ENCODE measurements at places on chromosomes 16 and 17.

GRCh38 chr17:42212382-42212781 lies 18.1 kb upstream of the GHDC start:
- DNase-seq: no peak

DNA sequence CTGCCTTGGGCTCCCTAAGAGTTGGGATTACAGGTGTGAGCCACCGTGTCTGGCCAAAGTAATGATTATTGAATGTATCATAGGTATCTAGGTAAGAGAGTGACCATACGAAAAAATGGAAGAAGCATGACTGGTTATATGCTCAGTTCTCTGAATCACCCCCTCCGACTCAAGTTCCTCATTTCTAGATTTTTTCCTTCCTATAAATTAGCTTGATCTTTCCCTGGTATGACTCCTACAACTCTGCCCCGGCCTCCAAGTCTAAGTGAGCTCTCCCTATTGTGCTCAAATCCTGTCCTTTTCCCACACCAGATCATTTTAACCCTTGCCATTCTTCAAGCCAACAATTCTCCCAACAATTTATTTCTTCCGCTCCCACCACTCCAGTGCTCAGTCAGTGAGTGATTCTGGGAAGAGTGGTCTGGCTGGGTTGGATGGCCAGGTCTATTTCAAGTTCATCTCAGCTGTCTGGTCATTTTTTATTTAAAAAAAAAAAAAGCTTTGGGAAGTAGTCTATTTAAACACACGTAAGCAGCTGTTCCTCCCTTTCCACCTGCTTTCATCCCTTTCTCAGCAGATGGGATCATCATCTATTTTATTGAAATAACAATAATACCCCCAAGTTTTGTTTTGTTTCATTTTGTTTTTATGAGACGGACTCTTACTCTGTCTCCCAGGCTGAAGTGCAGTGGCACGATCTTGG lies 120.2 kb upstream of the HS3ST2 start:
- no peak for DNase-seq

DNA sequence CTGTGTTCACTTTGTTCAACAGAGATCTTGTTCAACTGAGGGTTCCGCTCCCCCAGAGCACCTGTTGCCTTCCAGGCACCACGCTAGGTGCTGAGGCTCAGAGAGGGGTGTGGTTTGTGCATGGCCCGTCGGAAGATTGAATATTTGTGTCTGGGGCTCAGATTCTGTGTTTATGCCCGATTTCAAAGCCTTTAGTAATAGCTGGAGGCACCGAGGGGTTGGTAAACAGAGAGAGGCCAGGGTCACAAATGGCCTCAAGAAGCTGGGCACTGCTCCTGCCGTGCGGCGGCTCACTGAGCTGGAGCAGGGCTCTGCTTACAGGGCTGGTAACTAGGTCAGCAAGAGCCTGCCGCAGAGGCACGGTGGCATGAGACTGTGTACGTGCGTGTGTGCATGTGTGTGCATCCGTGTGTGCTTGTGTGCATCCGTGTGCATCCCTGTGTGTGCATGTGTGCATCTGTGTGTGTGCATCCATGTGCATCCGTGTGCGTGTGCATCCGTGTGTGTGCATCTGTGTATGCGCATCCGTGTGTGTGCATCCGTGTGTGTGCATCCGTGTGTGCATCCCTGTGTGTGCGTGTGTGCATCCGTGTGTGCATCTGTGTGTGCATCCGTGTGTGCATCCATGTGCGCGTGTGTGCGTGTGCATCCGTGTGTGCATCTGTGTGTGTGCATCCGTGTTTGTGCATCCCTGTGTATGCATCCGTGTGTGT lies 5.4 kb downstream of the ITGAE start:
- no peak for DNase-seq

DNA sequence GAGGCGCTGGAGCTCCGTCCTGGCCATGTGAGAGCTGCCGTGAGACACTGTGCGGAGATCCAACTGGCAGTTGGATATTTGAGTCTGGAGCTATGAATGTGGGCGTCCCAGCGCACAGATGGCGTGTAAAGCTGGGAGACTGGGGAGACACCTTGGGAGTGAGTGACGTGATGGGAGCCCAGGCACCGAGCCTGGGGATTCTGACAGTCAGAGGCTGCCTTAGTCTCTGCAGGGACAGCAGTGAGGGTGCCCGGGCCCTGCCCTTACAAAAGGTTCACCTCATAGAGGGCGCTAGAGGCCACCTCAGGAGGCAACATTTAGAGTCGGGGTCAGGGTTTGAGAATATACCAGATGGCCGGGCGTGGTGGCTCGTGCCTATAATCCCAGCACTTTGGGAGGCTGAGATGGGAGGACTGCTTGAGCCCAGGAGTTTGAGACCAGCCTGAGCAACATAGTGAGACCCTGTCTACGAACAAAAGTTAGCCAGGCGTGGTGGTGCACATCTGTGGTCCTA lies 194.1 kb upstream of the GSE1 start:
- DNase-seq: no peak

- no peak for DNase-seq
These were observed 42.8 kb downstream of the MEAK7 start for GRCh38 chr16:84461413-84462295.

- no peak for DNase-seq
These were observed 197.3 kb upstream of the GOT2 start for GRCh38 chr16:58931436-58931835.

GRCh38 chr16:80759419-80760162 lies 44.8 kb downstream of the CDYL2 start:
- DNase-seq: no peak

GRCh38 chr16:56190677-56191155 lies 573 bp upstream of the GNAO1 start:
- no peak for DNase-seq

DNA sequence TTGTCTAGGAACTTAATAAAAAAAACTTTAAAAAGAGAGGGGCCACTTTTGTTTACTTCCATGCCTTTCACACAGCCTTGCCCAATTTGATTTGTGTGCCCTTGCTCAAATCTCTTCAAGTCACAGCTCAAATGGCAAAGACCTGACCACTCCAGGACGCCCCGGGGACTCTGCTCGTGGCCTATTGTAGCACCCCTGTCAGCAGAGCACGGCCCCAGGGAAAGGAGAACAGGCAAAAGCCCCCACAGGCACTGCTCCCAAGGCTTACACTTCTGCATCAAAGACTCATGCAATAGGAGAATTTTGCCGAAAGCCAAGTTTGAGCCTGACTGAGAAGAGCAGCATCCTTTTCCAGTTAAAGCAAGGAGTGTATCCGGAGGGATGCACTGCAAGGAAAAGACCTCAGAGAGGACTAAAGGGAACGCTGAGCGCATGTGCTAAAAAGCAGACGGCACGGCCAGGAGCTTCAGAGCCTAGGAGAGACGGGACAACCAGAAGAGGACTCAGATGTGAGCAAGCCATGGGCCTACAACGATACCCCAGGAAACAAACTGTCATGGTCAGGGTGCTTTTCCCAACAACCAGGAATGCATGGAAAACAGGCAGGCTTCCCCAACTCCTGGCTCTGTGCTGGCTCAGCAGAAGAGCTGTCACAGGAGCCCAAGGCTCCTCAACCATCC lies 8.2 kb downstream of the CREBBP start:
- DNase-seq: no peak

- no peak for DNase-seq
These were observed 78.2 kb downstream of the NXN start for GRCh38 chr17:901191-901950.

DNA sequence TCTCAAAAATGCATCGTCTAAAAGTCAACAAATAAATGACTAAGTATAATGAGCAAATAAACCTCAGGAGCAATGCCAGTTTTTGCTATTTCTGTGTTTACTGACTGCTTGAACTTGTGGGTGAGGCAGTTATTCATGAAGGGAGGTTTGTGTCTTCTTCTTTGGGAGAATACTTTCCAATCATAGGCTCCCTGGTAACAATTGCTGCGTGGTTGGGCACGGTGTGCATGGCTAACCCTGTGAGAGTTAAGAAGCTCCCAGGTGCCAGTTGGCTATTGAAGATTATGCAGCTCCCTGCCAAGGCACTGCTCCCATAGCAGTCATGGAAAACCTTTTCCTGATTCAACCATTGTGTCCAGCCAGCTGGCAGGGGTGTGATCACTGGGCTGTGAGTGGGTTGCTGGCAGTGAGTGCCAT lies 775.9 kb upstream of the GOT2 start:
- DNase-seq: no peak

- DNase-seq: no peak
These were observed 78.4 kb upstream of the NKD1 start for GRCh38 chr16:50469744-50470321.

DNA sequence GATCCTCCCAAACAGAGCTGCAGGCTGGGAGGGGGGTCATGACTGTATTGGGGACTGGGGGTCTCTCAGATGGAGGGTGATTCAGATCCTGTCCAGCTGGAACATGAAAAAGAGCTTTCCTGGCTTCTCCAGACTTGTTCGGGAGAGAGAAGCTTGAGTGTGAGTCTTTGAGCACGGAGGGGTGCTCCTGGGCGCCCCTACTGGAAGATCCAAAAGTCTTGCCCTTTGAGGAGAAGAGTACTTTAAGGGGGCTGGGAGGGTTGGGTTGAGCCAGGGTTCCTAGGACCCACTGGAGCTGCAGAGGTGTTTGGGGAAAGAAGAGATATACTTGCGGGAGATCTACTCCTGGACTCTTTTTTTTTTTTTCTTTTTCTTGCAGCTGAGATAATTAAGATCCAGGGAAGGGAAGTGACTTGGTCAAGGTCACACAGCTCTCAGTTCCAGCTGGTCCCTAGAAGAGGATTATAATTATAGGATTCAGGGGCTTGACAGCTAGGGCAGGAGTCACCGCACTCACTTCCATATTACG lies 8.4 kb downstream of the RARA start:
- DNase-seq: no peak

DNA sequence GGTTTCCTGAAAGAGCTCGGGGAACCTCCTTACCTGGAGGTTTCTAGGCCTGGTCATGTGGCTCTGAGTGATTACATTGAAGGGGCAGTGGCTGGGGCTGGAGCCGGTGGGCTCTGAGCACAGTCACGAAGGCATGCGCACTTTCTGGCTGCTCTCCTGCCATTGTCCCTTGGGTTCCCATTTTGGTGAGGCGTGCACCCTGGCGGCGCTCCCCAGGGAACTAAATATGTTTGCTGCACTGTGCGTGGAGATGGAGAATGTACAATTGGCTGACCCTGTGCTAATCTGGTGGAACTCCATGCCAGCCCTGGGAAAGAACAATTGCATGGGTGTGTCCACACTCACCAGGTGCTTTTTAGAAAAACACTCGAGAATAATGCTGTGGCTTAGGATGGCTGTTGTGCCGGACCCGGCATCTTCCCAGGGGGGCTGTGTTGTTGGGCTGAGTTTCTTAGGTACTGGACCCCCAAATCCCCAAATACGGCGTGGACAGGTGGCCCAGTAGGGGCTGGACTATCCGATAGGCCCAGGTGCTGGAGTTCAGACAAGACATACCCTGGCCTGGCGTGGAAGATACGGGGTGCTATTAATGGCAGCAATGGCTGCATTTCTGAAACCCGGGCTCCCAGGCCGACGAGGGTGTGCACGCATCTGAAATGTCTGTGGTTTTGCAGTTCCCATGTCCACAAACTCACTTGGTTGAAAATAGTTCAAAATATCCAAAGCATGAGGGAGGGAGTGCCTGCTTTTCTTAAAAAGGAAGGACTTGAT lies 230.5 kb downstream of the SEC14L1 start:
- DNase-seq: no peak

GRCh38 chr17:9937241-9937761 lies 32.2 kb upstream of the RCVRN start:
- no peak for DNase-seq

GRCh38 chr17:8188263-8188839 lies 1.6 kb downstream of the BORCS6 start:
- no peak for DNase-seq

DNA sequence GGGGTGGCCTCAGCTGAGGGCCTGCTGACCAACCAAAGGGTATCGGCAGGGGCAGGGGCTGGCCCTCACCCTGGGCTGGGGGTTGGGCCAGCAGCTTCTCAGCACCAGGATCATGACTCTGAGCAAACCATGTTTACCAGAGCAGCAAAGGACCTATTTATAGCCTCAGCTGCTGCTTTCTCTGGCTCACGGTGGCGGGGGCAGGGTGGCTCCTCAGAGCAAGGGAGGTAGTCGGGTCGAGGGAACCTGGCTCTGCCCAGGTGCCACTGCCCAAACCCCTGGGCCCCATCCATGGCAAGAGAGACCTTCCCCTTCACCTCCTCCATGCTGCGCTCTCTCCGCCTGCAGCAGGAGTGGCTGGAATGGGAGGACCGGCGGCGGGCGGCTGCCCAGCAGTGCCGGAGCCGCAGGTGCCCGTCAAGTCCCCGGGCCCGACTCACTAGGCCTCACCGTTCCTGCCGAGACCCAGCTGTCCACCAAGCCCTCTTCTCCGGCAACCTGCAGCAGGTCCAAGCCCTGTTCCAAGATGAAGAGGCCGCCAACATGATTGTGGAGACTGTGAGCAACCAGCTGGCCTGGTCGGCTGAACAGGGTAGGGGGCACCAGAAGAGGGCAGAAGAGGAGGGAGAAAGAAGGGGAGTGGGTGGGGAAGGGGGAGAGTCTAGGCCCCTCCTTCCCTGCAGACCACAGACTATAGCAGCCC lies at the start of gene ASB16:
TSS of gene ASB16 (plus strand) at position 206 of the 703 bp plus-strand sequence. CDS start at position 292, 86 bp downstream.
- DNase-seq: no peak

GRCh38 chr17:61474934-61475333 lies 22.7 kb downstream of the TBX4 start:
- DNase-seq: no peak

DNA sequence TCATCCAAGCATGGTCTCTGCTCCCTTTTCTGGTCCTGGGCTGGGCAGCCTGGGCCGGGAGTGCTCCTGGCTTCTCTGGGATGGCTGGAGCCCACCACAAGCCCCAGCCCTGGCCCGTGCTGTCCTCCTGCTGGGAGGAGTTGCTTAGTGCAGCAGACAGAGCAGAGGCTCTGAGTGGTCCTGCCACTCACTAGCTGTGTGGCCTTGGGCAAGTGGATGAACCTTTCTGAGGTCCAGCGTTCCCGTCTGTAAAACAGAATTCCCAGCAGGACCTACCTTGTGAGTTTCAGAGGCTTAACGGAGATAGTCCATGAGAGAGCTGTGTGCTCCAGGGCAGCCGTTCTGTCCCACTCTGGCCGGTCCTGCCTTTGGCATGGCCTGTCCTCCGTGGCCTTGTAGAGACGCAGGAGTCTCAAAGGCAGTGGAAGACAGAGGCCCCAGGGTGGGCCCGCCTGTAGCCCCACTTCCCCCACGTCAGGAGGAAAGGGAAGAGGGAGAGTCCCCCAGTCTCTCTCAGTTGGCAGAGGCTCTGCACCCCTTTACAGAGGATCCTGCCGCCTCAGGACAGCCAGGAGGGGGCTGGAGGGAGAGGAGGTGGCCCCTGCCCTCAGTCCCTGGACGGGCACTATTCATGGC lies 7.8 kb downstream of the MYO15B start:
- no peak for DNase-seq

DNA sequence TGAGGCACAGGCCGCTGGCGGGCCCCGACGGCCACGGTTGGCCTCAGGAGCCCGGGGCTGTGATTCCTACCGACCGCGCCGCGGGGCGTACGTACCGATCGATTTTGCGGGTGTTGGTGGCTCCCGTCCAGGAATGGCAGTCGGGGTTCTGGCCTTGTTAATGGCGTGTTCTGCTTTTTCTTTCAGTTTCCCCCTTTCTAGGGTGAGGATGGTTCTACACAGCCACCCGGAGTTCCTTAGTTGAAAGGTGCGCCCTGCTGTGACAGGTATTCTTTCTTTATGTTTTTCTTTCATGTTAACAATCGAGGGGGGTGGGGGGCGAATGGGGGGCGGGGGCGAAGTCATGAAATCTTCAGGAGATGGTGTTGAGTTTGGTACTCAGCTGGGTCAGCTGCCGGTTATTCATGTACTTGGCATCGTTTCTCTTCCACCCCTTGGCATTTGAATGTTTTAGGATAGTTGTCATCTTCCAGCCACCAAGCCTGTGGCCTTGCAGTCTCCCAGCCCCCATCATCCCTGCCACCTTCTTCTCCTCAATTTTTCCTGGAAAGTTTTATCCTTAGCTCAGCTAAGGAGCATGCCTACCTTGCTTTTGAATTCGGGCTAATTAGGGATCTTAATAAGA lies 802 bp downstream of the CYLD start:
- no peak for DNase-seq

All from cortex of kidney (tissue), 1 donor.